AG04450 (cell line): ENCODE measurements at places on chromosomes 3 and 15.

DNA sequence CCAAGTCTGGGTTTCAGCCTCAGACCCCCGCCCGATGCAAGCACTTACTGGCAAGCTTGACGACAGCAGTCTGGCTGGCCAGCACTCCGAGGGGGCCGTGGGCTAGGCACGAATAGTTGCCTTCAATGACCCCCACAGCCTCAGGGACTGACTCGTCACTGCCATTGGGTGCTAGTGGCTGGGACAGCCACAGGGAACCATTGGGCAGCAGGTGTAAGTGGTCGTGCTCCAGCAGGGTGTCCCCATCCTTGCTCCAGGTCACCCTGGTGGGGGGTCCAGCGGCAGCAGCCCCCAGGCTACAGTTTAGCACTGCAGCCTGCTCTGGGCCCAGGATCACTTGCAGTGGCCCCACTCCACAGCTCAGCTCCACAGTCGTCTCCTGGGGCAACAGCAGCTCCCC, 11.8 kb downstream of the IGDCC4 start:
- no peak for DNase-seq

DNA sequence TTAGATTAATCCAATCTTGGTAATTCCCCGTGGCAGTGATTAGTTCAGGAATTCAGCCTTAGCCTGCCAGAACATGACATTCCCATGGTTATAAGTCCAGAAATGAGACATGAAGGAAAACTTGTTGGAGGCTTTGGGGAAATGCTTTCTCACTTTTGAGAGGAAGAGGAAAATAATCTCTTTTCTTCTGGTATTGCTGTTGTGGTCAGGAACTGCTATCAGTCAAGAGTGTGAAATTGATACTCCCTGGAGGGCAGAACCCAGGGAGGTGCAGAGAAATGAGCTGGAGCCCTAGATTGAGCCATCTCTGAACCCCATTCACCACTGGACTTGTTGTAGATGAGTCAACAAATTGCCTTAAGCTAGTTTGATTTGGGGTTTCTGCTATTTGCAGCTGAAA, 38.6 kb upstream of the APH1B start:
- DNase-seq, result no peak

DNA sequence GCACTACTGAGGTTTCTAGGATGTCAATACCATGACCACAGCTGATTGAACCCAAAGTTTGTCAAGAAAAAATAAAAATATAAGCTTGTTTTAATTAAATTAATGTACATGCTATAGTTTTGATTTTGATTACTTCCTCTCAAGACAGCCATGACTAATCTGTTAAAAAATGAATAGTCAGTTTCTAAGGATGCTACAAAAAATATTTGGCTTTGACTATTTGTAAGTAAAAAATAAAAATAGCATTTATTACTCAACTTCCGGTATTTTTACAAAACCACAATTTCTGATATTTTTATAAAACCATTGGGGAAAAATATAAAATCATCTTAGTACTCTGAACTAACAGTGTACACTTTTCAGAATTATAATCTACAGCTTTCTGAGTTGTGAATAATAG, 12.1 kb upstream of the TEX9 start:
- DNase-seq, result no peak

DNA sequence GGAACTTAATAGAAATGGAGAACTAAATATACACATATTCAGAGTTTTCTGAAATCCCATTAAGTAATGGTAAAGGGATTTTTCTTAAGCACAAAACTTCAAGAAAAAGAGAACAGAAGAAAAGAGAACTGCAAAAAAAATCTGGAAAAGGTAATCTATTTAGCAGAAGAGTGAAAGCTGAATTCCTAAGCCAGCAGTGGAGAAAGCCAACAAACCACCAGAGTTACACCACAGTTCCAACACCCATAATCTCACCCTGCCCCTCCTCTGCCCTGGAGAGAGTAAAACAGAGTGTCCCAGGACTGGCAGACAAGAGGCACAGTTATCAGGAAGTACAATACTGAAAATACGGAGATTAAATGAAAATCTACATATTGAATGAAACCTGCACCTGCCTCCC, 29.4 kb downstream of the TP53BP1 start:
- DNase-seq, result no peak

DNA sequence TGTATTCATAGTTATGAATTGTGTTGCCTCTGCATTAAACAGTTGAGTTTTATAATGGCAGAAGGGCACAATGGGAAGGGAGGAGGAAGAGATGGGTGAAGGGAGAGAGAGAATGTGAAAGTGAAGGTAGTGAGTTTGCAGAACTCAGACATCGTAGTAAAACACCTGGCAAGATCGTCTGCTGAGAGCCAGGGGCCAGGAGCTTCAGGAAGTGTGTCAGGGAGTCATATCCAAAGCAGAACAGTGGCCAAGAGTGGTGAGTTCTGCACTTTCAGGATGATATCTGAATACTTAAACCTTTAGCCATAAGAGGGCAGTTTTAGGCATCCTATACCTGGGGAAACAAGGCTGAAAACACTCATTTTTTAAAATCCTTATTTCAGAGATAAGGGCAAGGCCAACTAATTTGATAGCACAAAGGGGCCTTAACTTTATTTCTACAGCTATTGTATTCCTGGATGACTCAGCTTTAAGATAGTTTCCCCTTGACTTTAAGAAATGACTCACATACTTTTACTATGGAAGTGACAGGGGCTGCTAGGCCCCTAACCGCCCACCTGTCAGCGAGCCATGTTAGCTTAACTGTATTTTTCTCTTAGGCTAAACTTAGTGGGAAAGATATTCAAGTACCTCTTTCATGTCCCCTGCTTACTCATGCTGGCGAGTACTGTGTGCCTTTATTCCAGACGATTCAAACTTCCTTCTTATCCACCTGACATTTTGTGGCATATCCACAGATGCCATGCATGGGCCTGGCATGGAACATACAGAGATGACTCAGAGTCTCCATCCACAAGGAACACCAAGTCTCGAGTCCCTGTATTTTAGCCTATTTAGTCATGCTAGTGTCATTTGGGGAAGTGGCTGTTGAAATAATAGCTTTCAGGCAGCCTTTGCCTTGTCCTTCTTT, 53.9 kb downstream of the RLBP1 start:
- DNase-seq, result no peak
